ENCODE measurements at places on chromosomes 7 and 10.
A peak's percentile ranks its signal among the peaks of the same experiment; 100 is the strongest.

- DNase-seq, result no peak
Measured at GRCh38 chr10:86665218-86665607, 3.1 kb upstream of the LDB3 start.

DNA sequence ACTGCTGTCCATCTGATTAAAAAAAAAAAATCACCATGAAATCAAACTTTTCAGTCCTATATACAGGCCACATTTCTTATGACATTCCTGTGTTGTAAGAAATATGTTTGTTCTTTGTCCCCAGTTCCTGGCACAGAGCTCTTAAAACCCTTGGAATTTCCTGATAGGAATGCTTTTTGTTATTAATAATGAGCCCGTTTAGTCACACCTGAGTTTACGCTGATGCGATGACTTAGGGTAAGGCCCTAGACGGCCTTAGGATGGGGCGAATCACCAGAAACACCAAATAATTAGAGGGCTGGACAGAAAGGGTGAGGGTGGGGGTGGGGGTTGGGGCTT, 17.5 kb downstream of the TSPAN15 start:
- DNase-seq, result no peak

- DNase-seq, result no peak
Measured at GRCh38 chr7:151313857-151314256, 27.8 kb upstream of the NUB1 start.

DNA sequence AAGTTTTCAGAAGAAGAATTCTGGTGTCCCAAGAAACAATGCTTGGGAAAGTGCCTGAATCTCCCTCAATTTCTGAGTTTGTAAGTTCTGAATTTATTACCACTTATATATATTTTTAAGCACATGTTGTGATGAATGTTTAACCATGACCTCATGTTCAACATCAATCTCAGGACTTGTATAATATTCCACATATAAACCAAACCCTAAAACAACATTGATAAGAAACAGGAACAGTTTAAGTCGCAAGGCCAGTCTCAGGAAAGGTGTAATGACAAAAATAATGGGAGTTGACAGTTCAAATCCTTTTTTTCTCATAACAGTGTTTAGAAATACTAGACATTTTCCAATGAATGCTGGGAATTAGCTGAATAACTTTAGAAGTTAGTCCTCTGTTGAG, 22.8 kb downstream of the NRP1 start:
- DNase-seq, result no peak

DNA sequence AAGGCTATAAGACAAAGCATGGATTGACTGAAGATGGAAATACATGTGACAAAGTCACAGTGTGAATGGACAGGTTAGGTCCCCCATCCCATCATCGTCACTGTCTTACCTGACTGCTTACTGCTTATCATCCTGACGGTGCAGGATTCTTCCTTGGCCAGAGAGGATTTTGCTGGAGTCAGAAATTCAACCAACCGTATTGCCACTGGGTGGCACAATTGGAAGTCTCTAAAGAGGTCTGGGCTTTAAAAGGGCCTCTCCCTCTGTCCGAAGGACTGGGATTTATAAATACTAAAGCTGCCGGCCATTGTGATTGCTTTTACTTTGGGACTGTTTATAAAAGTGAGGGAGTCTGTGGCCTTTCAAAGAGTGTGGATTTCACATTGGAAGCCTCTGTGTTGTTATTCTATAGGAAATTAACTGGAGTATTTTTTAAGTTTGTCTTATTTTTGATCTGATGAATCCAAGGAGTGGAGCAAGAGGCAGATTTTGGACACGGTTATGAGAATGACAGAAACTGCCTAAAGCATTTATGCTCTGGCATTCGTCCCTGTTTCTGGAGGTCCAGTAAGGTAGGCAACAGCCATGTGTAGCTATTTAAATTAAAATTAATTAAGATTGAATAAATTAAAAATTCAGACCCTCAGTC, 113.3 kb upstream of the CREB5 start:
- no peak for DNase-seq

- no peak for DNase-seq
Measured at GRCh38 chr7:41142904-41143473, 559.9 kb downstream of the INHBA start.

DNA sequence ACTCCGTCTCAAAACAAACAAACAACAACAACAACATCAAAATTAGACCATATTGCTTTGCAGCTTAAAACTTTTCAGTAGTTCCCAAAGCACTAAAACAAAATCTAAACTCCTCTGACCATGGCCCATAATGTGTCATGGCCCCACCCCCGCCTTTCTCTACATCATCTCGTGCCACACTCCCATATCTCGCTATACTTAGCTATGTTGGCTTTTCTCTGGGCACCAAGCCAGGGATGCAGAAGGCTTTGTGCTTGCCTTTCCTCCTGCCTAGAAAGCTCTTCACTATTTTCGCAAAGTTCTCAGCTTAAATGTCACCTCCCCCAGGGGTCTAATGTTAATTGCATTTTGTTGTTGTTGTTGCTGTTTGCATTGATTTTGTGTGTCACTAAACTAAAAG, 15.1 kb upstream of the SLC16A12 start:
- DNase-seq, result no peak

DNA sequence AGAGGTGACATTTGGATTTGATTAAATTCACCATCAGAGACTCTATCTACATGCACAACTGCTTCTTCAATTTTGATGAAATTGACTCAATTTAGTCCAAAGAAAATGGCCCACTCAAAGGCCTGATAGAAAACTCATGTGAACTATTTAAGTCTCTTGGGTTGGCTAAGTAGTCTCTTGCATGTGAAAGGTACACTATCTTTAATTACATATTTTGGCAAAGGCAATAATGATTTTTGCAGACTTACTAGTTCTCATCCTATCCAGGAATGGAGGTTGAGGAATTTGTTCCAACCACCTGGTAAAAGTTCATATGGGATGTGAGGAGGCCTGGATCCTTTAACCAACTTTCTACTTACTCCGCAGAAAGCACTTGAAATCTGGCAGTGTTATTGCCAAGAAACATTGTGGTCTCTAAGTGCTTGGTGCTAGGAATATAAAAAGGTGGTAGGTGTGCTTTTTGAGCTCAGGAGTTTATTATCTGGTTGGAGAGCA, 618.6 kb upstream of the MKI67 start:
- DNase-seq, result no peak

GRCh38 chr10:20630092-20630643, 266.9 kb downstream of the NEBL start:
- no peak for DNase-seq

- DNase-seq, result no peak
Measured at GRCh38 chr10:88478256-88478655, 104.9 kb downstream of the RNLS start.

- no peak for DNase-seq
Measured at GRCh38 chr10:24115403-24115802, 93.5 kb upstream of the KIAA1217 start.

- peak; percentile 39 for DNase-seq
Measured at GRCh38 chr7:22559829-22560489, 60.0 kb upstream of the STEAP1B start.

- DNase-seq, result no peak
Measured at GRCh38 chr10:62115842-62116241, 152.8 kb downstream of the RTKN2 start.

GRCh38 chr10:89351780-89352597, 24.2 kb downstream of the IFIT3 start:
- no peak for DNase-seq

DNA sequence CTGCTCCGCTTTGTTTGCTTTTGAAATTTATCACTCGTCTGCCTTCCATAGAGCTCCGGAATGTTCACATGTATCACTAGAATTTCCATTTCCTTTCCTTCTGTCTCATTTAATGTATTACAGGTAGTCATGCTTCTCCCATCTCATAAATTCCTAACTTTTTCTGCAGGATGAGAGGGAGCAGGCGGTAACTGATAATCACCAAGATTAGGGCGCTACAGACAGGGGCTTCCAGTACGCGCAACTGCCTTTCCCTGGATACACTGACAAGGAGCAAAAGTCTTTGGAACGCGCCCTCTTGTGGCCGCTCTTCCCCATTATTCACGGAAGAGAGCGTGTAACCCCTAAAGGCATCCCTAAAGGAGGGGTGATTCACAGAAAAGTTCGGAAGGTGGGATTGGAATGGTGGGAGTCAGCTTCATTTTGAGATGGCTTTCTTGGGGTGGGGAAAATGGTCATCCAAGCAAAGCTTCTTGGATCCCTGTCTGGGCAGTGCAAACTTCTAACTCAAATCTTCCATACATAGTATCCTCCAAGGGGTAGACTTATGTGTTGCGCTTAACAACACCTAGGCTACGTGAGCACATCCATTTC, 6.5 kb downstream of the INHBA start:
- no peak for DNase-seq

Data from bone marrow (tissue), 2 donors.